ENCODE measurements at places on chromosomes 7 and 10. TPM values are rescaled to one million over a fixed set of nuclear protein-coding genes. Genes with fewer than 3 reads are reported as not detected.

DNA sequence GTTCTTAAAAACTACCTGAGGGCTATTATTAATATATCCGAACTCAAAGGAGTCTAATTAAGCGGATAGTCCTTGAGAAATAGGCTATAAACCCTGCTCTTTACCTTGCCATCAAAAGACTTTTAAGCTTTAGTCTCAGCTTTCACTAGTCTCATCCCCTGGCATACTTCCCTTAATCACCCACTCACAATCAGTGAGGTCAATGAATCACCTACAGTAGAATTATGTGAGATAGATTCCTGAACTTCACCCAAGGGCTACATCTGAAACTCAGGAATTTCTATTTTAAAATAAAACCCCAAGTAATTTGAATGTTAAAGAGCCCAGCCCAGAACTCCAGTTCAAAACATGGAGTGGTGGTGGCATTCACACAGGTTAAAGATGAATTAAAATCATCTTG lies 108.7 kb downstream of the ETV1 start:
- no peak for DNase-seq

- DNase-seq, result no peak
These were observed 640.4 kb downstream of the LRMDA start for GRCh38 chr10:76071653-76072365.

DNA sequence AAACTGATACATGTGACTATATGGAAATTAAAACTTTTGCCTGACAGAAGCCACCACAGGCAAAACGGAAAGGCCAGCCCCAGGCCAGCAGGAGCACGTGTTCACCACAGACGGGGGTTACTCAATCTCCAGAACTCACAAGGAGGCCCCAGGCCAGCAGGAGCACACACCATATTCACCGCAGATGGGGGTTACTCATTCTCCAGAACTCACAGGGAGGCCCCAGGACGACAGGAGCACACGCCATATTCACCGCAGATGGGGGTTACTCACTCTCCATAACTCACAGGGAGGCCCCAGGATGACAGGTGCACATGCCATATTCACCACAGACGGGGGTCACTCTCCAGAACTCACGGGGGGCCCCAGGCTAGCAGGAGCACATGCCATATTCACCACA lies 61.5 kb downstream of the NKX6-2 start:
- DNase-seq, result no peak

DNA sequence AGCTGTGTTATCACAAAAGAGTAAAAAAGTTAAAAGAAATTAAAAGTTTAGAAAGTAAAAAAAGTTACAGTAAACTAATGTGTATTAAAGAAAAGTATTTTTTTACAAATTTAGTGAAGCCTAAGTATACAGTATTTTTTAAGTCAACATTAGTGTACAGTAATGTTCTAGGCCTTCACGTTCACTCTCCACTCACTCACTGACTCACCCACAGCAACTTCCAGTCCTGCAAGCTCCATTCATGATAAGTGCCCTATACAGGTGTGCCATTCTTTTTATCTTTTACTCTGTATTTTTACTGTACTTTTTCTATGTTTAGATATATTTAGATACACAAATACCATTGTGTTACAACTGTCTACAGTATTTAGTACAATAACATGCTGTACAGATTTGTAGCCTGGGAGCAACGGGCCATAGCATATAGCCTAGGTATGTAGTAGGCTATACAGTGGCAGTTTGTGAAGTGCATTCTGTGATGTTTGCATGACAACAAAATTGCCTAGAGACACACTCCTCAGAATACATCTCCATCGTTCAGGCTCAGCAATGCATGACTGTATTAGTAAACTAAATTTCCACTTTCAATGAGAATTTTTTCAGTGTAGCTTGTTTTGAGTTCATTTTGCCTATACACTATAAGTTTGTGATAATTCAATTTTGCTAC lies 539.9 kb upstream of the C7orf33 start:
- DNase-seq, result no peak

- no peak for DNase-seq
These were observed 146.6 kb downstream of the SH2D4B start for GRCh38 chr10:80684259-80684658.

GRCh38 chr7:23523486-23524075 lies 8.2 kb downstream of the TRA2A start:
- no peak for DNase-seq

- DNase-seq, result no peak
These were observed 20.4 kb downstream of the LRRC72 start for GRCh38 chr7:16546921-16547505.

GRCh38 chr7:96182424-96183158 lies 139.3 kb downstream of the SLC25A13 start:
- DNase-seq, result no peak

DNA sequence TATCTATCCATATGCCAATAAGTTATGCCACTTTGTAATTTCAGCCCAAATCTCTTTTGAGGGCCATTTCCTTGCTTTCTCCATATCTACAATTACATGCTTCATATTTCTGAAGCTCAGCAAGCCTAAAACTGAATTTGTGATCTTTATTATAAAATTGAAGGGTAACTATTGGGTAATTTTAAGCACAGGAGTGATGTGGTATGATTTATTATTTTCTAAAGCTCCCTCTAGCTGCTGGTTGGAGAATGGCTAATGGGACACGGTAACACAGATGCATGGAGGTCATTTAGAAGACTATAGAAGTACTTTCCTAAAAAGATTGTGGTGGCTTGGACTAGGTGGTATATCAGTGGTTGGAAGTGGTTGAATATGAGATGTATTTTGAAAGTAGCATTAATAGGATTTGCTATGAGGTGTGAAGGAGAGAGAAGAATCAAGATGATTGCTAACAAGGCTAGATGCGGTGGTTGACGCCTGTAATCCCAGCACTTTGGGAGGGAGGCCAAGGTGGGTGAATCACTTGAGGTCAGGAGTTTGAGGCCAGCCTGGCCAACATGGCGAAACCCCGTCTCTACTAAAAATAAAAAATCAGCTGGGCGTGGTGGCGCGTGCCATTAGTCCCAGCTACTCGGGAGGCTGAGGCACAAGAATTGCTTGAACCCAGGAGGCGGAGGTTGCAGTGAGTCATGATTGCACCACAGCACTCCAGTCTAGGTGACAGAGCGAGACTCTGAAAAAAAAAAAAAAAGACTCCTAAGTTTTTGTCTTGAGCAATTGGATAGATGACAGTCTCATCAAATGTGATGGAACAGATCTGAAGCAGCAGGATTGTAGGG lies 13.9 kb downstream of the KLHDC10 start:
- DNase-seq, result no peak

DNA sequence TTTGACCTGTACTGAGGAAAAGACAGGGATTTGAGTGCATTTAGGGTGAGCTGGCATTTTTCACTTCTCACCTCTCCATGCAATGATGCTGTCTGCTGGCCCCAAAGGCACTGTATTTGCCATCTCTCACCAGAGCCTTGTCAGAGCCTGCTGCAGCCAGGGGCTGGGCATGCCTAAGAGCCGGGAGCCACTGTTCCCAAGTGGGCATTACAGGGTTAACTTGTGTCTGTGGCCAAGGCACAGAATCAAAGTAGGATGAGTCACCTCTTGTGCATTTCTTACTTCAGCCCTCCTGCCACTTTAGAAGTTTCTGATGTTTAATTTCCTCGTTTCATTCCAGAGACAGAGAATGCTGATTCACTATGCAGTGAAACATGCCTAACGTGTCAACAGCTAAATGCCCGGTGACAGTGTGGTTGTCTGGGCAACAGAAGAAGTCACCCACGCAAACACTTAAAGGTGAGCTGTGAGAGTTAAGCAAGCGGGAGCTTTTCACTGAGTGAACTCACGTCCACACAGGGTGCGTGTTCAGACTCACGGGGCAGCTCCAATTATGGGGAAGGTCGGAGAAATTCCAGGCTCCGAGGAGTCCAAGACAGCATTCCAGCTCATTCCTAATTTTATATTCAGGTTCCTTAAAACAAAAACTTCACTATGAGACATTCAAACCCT lies 57.1 kb upstream of the IGFBP3 start:
- DNase-seq, result no peak

DNA sequence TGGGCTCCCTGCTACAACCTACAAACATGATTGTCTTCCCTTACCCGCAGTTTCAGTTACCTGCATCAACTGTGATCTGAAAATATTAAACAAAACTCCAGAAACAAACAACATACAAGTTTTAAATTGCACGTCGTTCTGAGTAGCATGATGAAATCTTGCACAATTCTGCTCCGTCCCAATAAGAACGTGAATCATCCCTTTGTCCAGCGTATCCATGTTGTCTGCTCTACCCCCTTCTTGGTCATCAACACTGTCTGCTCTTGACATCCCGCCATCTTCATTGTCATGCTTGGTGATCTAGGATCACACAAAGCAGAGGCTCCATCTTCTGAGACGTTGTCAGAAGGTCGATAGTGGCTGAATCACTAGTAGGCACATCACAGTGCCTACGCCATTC lies 53.9 kb downstream of the ACADSB start:
- DNase-seq, result no peak

GRCh38 chr7:69871886-69872569 lies 273.8 kb downstream of the AUTS2 start:
- no peak for DNase-seq

- DNase-seq, result no peak
These were observed 21.9 kb downstream of the ATXN7L1 start for GRCh38 chr7:105854498-105854897.

- no peak for DNase-seq
These were observed 96.8 kb downstream of the PTEN start for GRCh38 chr10:87960230-87960629.

DNA sequence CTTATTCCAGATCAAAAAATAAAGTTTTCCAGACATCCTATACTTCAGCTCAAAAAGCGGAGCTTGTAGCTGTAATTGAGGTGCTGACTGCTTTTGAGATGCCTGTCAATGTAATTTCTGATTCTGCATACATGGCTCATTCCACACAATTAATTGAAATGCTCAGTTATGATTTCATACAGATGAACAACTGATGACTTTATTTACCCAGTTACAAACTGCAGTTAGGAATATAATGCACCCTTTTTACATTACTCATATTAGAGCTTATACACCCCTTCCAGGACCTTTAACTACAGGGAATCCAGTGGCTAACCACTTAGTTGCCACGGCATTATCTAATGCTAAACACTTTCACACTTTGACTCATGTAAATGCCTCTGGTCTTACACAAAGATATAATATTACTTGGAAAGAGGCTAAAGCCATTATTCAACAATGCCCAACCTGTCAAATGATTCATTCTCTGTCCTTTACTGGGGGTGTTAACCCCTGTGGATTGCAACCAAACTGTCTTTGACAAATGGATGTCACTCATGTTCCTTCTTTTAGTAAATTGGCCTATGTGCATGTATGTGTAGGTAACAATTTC lies 147.3 kb downstream of the ZNF33B start:
- DNase-seq, result no peak

DNA sequence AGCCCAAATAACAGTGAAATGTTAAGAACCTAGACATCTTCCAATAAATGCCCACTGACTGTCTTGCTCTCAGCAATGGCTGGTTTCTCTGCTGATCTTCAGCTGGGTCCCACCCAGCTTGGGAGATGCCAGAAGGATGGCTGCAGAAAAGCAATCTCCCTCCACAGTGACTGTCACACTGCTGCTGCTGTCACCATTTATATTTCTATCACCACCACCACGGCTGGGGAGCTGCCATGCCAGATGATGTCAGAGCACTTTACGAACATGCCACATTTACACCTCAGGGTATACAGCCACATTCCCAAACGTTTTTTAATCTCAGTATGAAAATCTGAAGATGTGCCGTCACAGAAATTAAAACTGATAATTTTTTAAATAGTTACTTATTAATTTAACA lies 29.8 kb upstream of the FRMD4A start:
- no peak for DNase-seq

GRCh38 chr7:132443761-132444520 lies 132.3 kb downstream of the PLXNA4 start:
- no peak for DNase-seq

DNA sequence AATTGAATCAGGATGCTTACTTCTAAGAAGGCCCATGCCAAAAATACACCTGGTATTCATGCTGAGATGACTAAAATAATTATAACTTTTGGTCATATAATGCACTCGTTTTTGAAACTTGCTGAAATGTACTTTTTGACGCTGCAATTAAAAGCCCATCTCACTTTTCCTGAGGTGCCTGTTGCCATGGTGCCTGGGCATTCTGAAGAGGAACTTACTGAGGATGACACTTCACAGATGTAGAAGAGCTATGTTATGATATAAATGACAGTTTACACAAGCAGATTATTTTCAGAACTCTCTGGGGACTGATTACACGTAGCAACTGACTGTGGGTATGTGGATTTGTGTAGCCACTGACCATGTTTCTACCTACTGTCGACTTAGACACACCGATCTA lies 182.4 kb downstream of the TPK1 start:
- DNase-seq, result no peak

DNA sequence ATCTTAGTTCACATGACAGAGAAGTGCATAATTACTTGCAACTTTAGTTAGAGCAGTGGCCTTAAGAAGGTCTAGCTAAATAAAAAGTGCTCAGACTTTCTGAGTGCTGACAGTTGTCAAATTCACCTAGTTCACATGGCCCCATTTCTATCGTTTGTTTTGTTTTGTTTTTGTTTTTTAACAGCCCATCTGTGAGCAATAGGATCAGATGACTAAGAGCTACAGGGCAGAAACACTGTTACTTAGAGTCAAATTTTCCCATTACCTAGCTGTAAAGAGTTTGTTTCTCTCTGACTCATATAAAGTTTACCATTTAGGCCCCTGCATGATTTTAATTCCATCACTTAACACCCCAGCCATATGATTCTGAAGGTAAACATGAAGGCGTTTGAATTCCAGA lies 18.8 kb downstream of the CAV1 start:
- DNase-seq, result no peak

- DNase-seq, result no peak
These were observed 8.1 kb downstream of the HHEX start for GRCh38 chr10:92697663-92698511.

- DNase-seq, result no peak
These were observed 190.9 kb upstream of the CALN1 start for GRCh38 chr7:72603073-72603472.

DNA sequence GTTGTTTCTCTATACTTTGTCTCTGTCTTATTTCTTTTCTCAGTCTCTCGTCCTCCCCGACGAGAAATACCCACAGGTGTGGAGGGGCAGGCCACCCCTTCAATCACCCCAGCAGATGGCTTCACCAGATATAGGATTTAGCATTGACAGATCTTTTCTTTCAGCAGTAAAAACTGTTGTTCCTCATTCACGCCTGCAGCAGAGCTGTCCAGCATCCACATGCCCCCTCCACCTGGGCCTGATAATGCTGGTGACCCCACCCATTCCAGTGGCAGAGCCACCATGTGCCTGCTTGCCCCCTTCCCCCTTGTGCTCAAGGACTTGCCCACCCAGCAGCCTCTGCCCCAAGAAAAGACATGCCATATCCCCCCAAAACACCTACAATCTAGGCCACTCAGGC lies 15.5 kb downstream of the FRG2B start:
- DNase-seq, result no peak

GRCh38 chr7:5425507-5426225 lies 2.0 kb upstream of the TNRC18 start:
- DNase-seq, result no peak

- no peak for DNase-seq
These were observed 40.0 kb upstream of the BMPR1A start for GRCh38 chr10:86716466-86716865.

Gene VWDE
- total RNA-seq, result 1.2 TPM

Gene RBP3
- not detected for total RNA-seq

Gene EBLN1
- not detected for total RNA-seq

Gene PNLIPRP3
- total RNA-seq, result not detected

All from frontal cortex (tissue), 4 donors.